ENCODE measurements at places on chromosomes 5 and 9.

GRCh38 chr5:5347442-5347841 lies 75.0 kb upstream of the ICE1 start:
- no peak for DNase-seq

- DNase-seq = no peak
Measured at GRCh38 chr9:114785866-114786650, 19.8 kb downstream of the TNFSF15 start.

DNA sequence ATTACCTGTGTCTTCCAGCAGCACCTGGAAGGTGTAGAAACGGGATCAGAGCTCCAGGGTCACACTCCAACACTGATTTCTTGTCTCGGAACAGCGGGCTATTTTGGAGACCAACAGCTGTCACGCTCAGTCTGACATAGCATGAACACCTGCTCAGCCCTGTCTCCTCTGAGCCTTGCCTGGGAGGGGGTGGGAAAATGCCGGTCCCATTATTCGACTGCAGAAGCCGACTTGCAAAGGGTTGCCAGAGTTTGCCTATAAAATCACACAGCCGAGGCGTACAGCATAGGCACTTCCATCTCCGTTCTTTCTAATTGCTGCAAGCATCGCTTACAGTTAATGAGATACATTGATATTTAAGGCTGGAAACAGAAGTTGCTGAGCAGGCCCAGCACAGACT lies 300.8 kb upstream of the MSX2 start:
- no peak for DNase-seq

DNA sequence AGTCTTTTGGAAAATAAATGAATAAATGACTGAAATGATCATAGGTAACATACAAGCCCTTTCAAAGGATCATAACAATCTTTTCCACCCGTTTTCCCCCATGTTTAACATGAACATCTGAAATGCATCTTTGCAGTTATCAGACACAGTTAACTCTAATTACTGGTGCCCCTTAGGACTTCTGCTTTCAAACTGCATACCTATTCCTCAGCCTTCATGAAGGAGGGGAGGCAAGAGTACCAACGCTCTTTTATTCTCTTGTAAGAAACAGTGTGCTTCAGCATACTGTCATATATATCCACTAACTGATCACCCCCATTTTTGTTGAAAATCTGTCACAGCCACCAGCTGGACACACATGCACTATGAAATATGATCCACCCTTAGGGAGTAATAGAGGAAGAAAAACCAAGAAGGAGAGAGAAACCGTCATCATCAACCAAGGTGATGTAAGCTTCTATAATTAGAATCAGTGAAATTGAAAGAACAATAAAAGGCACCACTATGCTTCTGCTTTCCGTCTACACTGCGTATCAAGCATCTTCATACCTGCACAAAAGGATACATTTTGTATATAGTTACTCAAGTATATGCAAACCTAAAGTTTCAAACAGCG lies 98.7 kb downstream of the RAPGEF6 start:
- DNase-seq = no peak
